ENCODE measurements at places on chromosomes 12 and 14.

- no peak for DNase-seq
These were observed 26.4 kb downstream of the PTPRQ start for GRCh38 chr12:80470403-80470802.

DNA sequence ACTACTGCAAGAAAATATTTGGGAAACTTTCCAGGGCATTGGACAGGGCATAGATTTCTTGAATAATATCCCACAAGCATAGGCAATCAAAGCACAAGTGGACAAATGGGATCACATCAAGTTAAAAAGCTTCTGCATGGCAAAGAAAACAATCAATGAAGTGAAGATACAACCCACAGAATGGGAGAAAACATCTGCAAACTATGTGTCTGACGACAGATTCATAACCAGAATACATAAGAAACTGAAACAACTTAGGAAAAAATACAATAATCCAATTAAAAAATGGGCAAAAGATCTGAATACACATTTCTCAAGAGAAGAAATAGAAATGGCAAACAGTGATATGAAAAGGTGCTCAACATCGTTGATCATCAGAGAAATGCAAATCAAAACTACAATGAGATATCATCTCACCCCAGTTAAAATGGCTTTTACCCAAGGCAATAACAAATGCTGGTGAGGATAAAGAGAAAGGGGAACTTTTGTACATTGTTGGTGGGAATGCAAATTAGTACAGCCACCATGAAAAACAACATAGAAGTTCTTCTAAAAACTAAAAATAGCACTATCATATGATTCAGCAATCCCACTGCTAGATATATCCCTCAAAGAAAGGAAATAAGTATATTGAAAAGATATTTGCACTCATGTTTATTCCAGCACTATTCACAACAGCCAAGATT is 33.8 kb upstream of the ATP2B1 start:
- DNase-seq, result no peak

DNA sequence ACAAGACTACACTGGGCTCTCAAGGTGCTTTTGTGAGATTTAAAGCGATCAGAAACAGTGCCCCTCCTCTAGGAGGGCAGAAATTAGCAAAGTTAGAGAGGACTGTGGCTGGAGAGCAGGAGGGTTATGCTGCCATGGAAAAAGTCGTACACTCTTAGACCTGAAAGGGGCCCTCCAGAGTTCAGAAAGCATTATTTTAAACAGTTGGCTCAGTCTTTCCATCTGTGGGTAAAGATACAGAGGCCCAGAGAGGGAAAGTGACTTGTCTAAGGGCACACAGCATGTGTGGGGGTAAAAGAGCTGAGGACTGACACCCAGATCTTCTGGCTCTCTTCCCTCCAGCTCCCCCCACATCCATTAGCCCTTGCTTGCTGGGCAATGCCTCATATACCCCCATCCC is 47.1 kb downstream of the FOXN4 start:
- no peak for DNase-seq

GRCh38 chr12:32419520-32419960 is 20.2 kb downstream of the FGD4 start:
- no peak for DNase-seq

Measured in right hindlimb (tissue), 1 donor.